ENCODE measurements at places on chromosomes 6 and 20.

GRCh38 chr6:131654326-131654725 is 17.2 kb downstream of the ENPP3 start:
- no peak for DNase-seq

DNA sequence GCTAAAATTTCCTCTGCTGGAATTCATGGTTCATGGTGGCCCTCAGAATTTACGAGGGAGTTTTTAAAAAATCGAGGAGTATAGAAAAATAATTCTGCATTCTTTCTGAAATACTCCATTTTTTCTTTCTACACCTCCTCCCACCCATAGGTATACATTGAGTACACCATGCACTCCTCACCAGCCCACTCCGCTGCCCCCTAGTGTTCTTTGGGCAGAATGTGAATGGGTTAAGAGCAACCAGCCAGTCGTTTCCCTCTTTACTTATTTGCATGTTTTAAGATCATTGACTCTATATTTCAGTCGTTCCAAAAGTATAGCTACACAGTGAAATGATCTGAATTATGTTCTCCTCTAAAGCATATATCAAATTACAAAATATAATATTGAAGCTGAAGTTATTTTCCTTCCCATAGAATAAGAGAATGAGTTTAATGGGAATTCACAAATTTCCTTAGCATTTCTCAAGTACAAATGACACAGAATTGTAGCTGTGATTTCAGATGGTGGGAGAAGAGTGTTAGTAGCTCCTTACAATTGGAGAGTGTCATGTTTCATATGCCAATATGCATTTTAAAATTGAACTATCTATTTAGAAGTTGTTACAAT is 977.7 kb upstream of the SLC35B3 start:
- no peak for DNase-seq

DNA sequence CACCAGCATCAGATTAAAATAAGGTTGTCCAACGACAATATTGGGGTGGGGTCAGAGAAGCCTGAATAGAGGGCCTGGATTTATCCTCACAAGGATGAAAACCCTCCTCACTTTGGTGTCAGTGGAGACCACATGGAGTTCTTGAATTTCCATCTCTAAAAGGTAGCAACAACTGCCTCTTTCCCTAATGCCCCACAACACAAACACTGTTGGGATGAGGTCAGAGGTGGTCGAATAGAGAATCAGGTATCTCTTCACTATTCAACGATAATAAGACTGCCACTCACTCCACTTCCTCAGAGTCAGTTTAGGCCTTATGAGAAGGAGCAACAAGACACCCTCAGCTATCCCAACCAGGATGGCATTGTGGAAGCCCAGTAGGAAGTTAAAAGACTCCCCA is 596.1 kb downstream of the HTR1B start:
- DNase-seq = no peak

DNA sequence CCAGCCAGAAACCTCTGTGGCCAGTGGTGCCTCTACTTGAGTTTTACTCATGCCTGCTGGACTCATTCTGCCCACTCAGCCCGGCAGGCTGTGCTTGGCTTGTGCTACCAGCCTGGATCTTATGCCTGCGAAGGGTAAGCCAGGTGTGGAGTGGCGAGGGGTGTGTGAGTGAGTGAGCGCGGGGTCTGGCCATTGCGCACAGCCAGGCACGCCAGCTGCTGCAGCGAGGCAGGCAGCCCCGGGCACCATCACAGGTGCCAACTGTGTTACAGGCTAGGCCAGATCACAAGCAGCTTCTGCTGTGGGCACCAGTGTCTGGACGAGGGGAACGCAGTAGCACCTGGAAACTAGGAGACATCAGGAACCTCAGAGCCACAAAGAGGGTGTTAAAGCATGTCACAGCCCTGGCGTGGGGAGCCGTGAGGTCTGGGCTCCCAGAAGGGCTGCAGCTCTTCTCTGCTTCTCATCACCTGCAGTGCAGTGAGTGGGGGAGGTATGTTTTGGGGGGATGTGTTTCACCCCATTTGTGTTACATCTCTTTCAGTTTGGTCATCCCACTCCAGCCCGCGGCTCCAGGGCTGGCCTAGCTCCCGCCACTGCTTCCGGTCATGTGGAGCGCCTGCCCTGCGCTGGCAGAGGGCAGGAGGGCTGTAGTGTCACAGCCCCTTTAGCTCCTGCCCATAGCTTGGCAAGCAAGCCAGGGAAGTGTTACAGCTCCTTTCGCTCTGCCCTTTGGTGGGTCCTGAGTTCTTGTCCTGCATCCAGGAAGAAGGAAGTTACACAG is 379.7 kb upstream of the IMPG1 start:
- no peak for DNase-seq

DNA sequence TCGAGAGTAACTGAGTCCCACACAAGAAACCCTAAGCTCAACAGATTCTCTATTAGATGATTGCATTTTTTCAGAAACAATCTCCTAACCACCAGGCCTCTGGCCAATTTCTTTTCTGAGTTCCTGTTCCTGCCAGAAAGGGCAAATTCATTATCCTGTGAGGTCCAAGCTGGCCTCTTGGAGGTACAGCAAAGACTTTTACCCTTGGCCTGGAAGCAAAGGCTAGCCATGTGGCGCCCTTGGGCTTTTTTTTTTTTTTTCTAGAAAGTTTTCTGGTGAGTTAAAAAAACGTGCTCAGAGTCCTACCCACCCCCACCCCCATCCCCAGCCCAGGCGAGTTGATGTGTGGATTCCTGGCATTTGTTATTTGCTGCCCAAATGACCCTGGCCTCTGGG is 59.0 kb upstream of the EEF1A1 start:
- DNase-seq = no peak

DNA sequence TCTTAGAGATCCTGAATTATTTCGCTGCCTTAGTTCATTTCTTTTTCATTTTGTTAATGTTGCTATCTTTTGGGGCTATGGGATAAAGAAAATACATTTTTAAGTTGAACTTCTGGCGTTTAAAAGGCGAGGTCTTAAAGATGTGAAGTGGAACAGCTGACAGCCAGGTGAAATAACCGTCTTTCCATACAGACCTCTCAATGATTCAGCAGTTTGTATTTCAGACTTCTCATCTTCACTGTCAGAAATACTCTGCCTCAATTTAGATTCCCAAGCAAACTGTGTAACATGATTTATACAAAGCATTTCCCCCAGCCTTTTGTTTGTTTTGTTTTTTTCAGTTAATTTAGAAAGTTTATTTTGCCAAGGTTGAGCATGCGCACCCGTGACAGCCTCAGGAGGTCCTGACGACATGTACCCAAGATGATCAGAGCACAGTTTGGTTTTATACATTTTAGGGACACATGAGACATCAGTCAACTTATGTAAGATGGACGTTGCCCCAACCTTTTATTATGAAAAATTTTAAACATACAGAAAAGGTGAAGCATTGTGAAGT is 40.0 kb downstream of the SLC9A8 start:
- DNase-seq = no peak

Data from NCI-H510A (cell line).